ENCODE measurements at places on chromosomes 5 and 9.

- no peak for DNase-seq
Observed at GRCh38 chr9:109893241-109893640, 113.2 kb downstream of the PALM2AKAP2 start.

DNA sequence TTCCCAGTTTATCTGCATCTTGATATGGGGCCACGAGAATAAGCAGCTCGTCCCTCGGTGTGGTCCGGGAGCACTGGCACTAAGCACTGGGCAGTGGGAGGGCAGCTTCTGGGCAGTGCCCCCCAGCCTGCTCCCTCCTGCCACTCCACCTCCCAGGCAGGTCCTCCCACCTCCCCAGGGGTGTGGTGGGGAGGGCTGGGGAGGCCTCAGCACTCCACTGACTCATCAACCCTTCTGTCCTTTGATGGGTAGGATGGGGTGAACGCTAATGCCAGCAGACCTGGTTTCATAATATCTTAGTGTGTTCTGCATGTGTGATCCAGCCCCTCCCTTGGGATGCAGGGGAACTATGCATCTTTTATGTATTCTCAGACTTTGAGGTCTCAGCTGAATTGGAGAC lies 62.2 kb upstream of the GNE start:
- DNase-seq = no peak

- no peak for DNase-seq
Observed at GRCh38 chr9:118729981-118730380, 639.3 kb downstream of the BRINP1 start.

GRCh38 chr9:134912126-134912840 lies 5.4 kb downstream of the FCN1 start:
- DNase-seq = no peak

DNA sequence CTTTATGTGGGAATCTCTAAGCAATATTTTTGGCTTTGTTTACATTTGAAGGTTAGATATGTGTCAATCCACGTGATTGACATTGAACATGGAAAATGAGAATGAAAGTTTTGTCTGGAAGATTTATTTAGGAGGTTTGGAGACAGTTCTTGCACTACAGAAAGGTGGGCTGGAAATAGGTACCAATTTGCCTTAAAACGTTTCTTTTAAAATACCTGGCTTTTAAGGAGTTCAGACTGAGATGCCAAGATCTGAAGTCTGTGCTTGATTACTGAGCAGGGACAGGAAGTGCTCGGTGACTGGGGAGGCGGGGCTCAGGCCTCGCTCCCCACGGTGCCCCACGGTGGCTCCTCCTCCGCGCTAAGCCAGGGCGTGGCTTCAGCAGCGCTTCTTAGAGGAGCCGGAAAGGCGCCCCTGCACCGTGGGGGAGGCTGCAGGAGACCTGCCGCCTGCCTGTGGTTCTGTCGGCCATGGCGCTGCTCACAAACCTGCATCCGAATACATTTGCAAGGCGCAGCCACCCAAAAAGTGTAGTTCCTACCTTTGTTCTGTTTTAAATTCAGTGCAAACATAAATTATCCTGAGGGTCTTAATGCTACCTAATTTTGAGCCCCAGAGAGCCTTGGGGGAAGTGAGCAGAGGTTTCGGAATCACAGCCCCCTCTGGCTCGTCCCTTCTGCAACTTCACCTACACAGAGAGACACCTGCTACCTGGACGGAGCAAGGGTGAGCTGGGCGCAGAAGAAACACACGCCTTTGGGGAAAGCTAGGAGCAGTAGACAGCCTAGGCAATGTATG lies 49.2 kb downstream of the USP20 start:
- peak; percentile 89 for DNase-seq

- DNase-seq = peak; percentile 38
Observed at GRCh38 chr5:141778206-141778605, 96.2 kb upstream of the ARAP3 start.

DNA sequence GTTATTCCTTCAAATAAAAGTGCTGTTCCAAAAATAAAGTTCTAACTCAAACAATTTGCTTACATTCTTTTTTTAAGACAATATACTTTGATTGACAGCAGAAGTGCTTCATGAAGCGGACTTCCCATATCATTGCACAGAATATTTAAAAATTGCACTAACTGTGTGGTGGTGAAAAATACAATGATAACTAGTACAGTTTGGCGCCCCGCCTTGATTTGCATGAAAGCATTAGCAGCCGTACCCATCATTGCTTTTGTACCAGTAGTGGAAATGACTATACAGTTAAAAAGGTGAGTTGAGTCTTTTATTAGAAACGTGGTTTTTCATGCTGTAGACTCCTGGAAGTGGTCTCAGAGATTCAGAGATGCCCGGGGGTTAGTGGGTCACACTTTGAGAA lies 69.5 kb upstream of the MAP3K1 start:
- no peak for DNase-seq

Measured in HEK293T (cell line).